Glomerular endothelial cell (primary cell): ENCODE measurements at places on chromosomes 2 and 18. TPM values are rescaled to one million over a fixed set of nuclear protein-coding genes. Genes with fewer than 3 reads are reported as not detected.

CDC42EP3 gene
- 109 and 126 TPM in 2 replicates for total RNA-seq

DNA sequence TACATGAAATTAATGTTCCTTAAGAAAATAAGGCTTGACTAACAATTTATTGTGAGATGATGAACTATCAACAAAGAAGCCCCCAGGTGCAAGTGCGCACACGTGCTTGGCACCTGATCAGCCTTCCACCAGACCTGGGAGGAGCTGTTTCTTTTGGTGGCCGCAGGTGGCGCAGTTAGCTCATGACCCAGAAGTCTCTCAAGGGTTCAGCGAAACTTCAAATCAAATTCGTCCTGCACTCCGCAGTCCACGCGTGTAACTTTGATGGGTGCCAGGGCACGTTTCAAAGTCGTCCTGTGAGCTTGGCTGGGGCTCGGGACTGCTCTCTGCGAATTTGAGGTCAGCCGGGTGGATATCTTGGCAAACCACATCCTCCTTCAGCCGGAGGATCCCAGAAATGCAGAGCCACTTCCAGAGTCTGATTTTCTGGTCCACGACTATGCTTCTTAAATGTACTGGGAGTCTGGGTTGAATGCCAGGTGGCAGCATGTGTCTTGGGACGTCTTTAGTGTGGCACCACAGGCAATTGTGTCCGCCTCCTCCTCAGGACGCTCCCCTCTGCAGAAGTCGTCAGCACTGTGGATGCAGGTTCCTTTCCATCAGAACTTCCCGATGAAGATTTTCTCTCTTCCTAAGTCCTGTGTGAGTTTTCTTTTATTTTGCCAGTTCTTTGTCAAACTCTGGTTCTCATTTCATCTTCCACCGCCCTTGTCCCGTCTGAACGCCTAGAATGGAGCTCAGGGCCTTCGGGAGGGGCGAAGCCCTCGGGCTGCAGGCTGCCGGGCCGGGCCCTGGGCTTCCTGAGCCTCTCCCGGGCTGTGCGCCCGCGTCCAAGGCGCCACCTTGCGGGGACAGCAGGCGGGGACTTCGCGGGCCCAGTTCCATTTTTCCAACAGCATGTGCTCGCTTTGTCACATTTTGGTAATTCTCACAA is 61.3 kb upstream of the RAPGEF4 start:
- no peak for DNase-seq

DNA sequence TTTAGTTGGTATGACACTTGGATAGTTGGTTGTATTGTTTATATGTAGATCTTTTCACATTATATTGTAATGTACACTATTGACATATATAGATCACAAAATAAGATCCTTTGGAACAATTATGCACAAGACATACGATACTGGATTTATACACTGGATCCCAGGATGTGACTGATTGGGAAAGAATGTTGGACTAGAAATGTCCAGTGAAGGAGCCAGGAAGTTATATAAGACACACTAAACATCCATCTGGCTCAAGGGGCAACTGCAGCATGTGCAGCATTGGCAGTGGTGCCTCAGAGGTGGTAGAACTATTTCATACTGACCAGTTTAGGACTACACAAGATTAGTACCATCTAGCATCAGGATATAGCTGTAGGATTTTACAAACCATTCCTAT is 104.9 kb downstream of the TRABD2A start:
- DNase-seq, result no peak

GRCh38 chr2:2837746-2838547 is 506.9 kb upstream of the MYT1L start:
- no peak for DNase-seq

DNA sequence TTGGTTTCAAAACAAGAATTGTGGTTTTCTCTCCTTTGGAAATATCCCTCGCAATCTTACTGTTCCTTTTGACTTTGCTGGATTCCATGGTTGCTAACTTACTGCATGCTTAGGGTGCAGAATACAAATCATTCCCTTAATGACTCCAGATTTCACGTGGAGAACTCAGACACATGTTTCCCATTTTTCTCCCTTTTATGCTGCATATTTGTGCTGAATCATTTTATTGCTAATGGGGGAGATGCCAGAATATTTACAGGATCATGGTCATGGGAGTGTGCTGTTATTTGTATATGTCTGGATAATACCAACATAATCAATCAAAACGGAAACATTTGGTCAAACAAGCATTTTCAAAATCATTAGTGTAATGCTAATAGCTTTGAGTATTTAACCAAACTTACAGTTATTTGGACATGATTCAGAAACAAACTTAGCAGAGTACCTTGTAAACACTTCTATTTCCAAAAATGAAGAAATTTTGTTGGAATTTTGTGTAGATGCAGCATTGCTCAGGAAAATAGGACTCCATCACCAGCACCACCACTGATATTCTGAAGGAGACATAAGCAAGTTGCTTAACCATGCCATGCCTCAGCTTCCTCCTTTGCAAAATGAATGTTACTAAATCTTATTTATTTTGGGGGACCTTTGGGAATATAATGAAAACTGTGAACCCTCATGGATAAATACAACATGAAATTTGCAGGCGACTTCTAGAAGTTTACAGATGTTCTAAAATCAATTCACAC is 122.5 kb upstream of the RND3 start:
- no peak for DNase-seq

- peak; percentile 31 for DNase-seq
Observed at GRCh38 chr18:43271593-43272432, 5.5 kb downstream of the SYT4 start.

DNA sequence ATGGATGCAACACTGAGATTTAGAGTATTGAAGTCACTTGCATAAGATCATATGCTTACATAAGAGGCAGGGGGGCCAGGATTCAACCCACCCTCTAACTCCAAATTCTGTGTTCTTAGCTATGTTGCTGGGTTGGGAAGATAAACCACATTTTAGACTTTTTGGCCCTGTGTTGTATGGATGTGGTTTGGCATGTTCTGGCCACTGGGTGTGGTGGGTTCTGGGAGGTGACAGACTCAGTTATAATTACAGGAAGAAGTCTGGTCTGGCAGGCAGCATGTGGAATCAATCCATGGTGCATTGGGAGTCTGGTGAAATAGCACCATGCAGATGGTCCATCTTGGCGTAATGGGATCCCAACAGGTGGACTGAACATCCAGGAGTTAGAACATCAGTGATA is 138.9 kb downstream of the LTBP1 start:
- DNase-seq, result no peak

DNA sequence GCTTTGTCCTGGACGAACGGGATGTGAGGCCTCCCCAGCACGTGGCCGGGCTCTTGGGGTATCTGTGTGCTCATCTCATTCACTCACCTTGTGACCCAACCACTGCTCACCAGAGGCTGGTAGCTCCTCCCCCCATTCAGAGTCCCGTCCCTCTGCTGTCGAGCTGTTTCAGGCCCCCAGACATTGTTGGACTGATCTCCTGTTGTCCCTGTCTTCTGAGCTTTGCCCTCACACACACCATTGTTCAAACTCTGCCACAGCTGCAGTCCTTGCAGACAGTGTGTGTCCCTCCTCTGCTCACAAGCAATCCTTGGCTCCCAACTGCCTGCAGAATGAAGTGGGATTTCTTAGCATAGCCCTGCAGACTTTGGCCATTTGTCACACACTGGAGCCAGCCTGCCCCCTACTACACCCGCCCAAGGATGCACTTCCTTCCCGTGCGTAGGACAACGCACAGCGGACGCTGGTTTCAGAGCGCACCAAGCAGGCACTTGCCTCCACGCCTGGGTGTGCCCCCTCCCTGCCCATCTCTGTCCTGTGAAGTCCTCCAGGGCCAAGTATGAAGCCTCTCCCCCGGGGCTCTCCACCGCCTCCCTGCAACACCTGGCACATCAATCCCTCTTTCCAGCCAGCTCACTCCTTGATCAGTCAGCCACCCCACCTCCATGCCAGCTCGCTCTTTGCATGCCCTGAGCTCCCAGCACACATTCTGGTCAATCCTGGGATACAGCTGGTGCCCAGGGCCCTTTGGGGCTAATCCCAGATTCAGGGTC is 16.5 kb upstream of the PRLH start:
- no peak for DNase-seq

CPO gene
- total RNA-seq, result 0.48 TPM in 1 of 2 replicates, not detected in the other

GRCh38 chr2:122486086-122486485 is 730.6 kb downstream of the TSN start:
- DNase-seq, result no peak

DNA sequence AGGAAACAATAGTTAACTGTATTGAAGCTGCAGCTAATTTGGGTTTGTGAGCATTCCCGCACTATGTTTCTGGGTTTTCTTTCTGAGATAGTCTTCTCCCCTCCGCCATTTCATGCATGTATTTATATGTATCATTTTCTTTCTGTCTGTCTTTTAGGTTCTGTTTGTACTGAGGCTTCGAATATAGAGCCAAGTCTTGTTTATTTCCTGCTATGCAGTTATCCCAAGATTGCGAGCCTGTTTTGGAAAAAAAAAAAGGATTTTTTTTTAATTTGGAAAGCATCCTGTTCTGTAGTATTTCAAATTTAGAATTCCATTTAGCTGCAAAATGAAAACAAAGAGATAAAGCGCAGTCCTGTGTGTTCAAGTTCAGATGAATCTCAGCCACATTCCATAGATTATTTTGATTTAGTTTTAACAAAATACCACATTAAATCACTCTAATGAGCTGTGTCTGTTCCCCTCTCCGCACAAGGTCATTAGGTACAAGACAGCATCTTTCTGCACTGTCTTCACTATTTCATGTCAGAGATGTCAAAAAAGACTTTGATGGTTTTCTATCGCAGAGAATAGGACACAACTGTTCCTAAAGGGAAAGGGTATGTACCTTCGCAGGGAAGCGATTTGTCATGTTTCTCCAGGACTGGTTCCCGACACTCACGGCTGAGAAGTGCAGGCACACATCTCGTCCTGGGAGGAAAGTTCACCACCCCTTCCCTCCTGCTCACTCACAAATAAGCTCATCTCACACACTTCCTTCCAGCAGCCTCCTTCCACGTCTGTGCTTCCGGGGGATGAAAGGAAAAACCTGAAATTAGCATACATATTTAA is 443.4 kb downstream of the ZNF516 start:
- DNase-seq, result no peak

DNA sequence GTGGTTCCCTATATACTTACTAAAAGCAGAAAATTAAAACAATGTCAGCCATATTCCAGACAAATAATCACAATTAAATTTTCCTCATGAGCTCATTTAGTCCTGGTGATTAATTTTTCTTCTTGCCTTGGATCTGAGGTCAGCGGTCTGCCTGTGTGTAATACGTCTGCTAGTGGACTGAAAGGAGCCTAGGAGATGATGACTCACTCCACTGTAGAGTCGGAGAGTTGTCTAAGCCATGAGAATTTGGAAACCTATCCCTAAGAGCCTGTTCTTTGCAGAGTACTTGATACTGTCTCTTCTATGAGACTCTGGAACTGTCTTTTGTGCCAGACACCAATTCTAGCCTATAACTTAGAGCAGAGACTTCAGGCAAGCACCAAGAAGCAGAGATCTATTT is 94.2 kb upstream of the RAB27B start:
- peak; percentile 36 for DNase-seq

RBM44 gene
- 0.05 and 0.18 TPM in 2 replicates for total RNA-seq

- DNase-seq, result no peak
Observed at GRCh38 chr2:27823569-27823968, 52.0 kb downstream of the MRPL33 start.

DNA sequence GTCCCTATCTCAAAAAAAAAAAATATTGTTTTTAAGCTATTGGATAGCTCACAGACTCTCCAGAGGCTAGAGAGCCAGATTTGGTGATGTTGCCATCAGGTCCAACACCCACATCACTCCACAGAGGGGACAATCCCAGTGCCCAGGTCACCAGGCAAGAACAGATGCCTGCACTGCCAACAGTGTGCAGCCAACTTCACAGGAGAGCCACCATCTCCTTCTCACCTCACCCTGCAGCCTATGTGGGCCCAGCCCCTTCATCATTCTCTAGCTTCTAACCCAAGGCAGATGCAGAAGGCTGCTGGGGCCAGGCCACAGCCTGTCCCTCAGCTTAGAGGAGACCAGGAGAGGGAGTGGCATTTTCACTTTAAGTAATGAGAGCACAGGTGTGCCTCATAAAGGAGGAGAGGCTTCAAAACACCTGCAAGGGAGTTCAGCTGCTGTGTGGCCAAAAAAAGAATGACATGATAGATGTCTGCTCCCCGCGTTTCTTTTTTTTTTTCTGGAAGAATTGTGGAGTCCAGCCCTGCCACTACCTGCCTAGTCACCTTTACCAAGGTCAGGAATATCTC is 98.0 kb upstream of the ZSWIM2 start:
- DNase-seq, result no peak

DNA sequence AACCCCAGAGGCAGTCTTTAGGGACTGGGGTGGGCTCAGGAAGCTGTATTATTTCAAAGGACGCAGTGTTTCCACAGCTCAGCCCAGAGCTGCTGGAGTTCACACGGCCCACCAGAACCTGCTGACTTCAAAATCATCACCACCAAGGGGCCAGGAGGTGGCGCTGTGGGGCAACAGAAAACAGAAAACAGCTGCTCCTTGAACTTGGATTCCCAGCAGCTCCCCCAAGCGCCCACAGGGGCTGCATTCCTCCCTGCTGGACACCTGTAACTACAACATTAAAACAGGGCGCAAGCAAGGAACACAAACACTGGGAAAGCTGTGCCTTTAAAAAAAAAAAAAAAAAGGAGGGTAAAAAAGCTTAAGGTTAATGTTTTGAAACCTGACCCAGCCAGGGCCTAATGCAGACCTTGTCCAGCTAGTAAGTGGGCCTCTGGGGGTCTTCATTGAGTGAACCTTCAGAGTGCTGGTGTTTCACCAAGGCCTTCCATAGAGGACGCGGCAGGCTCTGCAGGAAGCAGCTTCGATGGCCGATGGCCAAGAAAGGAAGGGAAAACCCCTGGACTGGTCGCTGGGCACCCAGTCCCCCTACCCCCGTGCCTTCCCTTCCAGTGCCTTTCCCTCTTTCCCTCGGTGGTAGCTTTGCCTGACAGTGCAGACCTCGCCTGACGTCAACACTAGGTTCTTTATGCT is 25.9 kb downstream of the MLPH start:
- peak; percentile 80 for DNase-seq

DNA sequence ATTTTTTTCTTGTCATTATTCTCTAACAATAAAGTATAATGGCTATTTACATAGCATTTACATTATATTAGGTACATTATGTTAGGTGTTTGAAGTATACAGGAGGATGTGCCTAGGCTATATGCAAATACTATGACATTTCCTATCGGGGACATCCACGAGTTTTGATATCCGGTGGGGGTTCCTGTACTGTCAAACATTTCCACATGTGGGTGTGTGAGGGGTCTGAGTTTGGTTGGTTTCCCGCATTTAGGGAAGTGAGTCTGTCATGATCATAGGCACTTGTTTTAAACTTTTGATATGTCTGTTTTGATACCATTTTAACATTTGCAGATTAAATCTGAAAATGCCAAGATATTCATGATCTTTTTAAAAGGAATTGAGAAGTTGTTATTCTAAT is 76.0 kb downstream of the CEP192 start:
- no peak for DNase-seq

DNA sequence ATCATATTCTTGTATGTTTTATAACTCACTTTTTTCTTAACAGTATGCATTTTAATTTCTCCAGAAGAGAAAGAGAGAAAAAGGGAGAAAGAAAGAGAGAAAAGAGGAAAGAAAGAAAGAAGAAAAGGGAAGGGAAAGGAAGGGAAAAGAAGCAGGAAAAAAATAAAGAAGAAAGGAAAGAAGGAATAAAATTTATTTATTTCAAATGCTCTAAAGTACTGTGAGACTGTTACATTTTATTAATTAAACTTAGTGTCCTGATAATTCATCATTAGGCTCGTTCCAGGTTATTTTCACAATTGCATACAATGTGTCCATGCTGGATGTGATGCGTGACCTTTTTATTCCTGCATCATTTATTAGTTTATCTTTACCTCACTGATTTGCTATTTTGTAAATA is 1023.4 kb upstream of the KLHL29 start:
- no peak for DNase-seq
